ENCODE measurements at places on chromosomes 16 and 17. TPM values are rescaled to one million over a fixed set of nuclear protein-coding genes. Genes with fewer than 3 reads are reported as not detected.

GHDC gene
- total RNA-seq = 23.6 TPM

PPP1R27 gene
- not detected for total RNA-seq

TNFSF13 gene
- total RNA-seq = 0.81 TPM

NXPH3 gene
- 1.5 TPM for total RNA-seq

SLC16A11 gene
- total RNA-seq = 0.44 TPM

HASPIN gene
- total RNA-seq = 7.4 TPM

LIMD2 gene
- total RNA-seq = 47.2 TPM

C16orf86 gene
- 2.8 TPM for total RNA-seq

KRTAP2-3 gene
- total RNA-seq = not detected

SRR gene
- total RNA-seq = 11.5 TPM

MYH8 gene
- total RNA-seq = not detected

ABCC11 gene
- not detected for total RNA-seq

SOCS7 gene
- 3.2 TPM for total RNA-seq

OR2C1 gene
- total RNA-seq = not detected

LDAF1 gene
- 40.0 TPM for total RNA-seq

SLC16A5 gene
- total RNA-seq = 8.2 TPM

CMTM2 gene
- not detected for total RNA-seq

KRTAP9-8 gene
- total RNA-seq = not detected

All from bladder microvascular endothelial cell (primary cell).